ENCODE measurements at places on chromosomes 2 and 18.
A peak's percentile ranks its signal among the peaks of the same experiment; 100 is the strongest.

- DNase-seq = no peak
These were observed 42.9 kb upstream of the SLC35F5 start for GRCh38 chr2:113799375-113799774.

DNA sequence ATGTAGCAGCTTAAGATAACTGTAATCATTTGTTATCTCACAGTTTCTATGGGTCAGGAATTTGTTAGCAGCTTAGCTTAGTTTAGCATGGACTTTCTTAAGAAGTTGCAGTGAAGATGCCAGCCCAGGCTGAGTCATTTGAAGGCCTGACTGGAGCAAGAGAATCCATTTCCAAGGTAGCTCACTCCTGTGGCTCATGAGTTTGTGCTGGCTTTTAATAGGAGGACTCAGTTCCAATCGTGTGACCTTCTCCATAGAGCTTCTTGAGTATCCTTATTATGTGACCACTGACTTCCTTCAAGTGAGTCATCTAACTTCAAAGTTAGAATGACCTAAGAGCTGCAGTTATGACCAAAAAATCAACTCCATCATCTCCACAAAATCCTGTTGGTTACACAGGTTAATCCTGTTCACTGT is 1.4 kb downstream of the GPATCH11 start:
- no peak for DNase-seq

GRCh38 chr2:159290289-159290907 is 3.9 kb upstream of the WDSUB1 start:
- DNase-seq = no peak

DNA sequence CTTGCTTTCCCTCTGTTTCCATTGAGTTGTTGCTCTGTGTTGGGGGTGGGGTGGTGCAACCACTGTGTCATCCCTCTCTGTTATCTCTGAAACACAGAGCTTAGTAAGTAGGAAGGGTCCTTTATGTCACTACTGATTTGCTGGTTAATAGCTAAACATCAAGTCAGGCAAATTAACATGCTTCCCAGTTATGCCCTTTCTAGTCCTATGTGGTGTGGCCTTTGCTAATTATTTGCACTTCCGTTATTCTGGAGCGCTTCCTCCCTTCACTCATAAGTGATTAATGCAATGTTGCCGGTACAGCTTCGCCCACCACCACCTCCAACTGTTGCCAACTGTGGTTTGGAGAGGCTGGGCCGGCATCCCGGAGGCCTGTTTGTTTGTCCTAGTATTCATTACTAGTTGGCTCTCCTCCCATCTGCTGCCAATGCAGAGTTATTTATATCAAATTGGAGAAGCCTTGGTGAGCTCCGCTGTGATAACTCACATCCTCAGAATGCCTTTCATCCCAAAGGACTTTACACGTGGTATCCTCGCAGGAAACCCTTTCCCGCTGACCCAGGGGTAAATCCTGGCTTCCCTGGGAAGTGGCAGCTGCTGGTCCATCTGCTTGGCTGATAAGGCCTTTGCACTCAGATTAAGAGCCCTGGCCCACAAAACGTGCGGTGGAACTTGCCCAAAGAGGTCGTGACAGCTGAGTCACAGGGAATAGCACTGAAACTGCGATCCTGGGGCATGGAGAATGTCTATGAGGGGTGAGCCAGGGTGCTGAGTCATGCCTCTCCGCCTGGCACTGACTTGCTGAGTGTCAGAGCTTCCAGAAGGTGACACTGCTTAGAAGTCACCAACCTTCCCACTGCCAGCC is 72.0 kb upstream of the ZCCHC2 start:
- no peak for DNase-seq

GRCh38 chr2:240362216-240362755 is 73.2 kb upstream of the GPC1 start:
- DNase-seq = no peak

DNA sequence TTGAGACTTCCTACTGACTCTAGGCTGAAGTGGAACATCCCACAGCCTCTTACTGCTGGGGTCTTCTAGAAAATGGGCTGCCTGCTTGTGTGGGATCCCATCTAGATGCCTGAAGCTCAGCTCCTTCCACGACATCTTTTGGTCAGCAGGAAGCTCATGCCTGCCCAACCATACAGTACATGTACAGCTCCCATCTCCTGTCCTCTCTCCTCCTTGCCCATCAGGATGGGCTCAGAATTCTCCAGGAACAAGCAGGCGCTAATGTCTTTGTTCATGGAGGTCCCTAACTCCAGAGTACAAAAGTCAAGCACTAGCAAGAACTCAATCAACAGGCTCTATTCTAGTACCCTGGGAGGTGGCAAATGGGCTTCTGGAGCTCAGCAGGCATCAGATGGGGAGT is 31.7 kb upstream of the GPR17 start:
- DNase-seq = no peak

DNA sequence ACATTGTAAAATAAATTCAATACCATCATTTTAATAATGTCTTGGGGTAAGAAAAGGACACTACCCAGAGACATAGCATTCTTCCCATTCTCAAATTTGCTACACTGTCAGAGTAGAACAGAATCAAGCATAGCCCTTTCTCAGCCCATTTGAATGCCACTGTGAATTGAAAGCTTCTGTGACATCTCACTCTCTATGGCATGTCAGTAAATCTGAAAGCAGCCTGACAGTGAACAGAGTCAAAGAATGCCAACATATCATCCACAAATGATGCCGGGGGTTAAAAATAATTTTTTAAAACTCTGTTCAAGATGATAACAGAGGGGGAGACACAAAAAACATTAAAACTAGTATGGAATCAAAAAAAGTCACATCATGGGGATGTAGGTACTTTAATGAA is 17.6 kb downstream of the SUCLG1 start:
- DNase-seq = no peak

GRCh38 chr18:63207143-63207790 is 112.3 kb downstream of the BCL2 start:
- no peak for DNase-seq

GRCh38 chr2:172204762-172205161 is 102.1 kb upstream of the DLX2 start:
- DNase-seq = no peak

DNA sequence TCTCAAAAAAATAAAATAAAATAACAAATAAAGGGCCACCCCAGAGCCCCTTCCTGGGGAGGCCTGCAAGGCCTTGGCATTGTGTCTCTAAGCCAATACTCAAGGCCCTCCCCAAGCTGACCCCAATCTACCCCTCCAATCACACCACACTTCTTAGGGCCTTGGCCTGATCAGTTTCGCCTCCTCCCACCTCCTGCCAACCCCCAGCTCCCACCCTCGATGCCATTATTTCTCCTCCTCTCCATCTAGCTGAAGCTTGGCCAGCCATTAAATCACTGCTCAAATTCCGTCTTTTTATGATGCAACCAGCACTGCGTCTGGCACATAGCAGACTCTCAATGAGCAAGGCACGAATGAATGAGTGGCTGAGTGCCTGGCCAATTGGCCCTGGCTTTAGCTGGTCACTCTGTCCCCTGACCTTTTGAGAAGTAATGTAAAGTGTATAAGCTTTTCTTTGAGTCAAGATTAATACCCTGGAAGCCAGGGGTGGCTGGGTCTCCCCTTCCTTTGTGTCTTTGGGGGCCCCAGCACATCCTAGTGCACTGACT is 55.9 kb downstream of the SMAD7 start:
- no peak for DNase-seq

GRCh38 chr2:167271932-167272331 is 383.7 kb downstream of the XIRP2 start:
- DNase-seq = no peak

DNA sequence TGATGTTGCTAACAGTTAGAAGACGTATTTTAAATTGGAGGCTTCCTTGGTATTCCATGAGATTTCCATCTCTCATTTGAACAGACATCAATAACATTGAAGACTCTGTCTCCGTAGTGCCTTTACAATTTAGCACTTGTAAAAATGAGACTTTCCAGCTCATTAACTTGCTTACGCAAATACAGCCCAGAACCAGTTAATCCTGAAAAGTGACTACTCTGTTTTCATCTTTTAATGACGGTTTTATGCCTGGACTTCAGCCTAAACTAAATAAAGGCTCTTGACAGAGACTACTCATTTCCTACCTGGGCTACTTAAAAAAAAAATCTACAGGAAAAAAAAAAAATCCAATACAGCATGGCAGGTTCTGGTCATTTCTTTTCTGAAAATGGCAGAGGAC is 148.6 kb downstream of the LRATD1 start:
- no peak for DNase-seq

DNA sequence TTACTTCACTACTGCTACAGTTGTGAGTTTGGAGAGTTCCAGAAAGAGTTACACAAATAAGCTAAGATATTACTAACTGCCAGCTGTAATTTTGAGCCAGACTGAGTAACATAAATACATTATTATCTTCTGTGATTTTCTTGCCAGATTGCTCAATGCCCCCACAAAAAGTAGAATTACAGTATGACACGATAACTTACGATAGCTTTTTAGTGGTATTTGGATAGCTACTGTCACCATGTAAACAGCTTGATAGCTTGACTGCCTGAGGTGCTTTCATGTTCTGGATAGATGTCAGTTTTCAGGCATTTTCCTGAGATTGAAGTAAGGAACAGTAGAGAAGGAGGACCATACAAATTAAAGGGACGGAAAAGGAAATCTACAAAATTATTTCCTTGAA is 533.3 kb downstream of the SOCS6 start:
- DNase-seq = no peak

DNA sequence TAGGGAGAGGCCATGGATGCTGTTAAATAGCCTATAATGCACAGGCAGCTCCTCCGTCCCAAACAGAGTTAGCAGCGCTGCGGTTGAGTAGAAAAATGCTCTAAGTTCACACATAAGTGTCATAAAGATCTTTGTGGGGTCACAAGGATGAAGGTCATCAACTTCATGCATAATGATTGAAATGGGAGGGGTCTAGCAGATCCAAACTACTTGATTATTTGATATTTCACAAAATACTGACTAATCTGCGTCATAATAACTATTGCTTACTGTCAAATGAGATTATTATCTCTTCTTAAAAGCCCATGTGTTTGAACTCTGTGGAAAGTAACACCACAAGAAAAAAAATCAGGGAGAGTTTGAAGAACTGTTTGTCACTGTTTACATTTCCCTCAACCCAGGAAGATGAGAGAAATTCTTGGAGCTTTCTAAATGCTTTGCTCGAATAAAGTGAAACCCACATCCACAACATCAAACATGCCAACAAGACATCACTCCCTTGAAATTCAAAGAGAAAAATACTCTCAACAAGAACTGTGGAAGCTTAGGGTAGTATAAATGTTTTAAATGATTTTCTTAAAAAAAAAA is 50.5 kb upstream of the CREB1 start:
- DNase-seq = no peak

- DNase-seq = no peak
These were observed 1795.7 kb upstream of the PIK3C3 start for GRCh38 chr18:40159141-40160017.

- DNase-seq = no peak
These were observed 122.1 kb upstream of the STPG4 start for GRCh38 chr2:47277187-47277586.

DNA sequence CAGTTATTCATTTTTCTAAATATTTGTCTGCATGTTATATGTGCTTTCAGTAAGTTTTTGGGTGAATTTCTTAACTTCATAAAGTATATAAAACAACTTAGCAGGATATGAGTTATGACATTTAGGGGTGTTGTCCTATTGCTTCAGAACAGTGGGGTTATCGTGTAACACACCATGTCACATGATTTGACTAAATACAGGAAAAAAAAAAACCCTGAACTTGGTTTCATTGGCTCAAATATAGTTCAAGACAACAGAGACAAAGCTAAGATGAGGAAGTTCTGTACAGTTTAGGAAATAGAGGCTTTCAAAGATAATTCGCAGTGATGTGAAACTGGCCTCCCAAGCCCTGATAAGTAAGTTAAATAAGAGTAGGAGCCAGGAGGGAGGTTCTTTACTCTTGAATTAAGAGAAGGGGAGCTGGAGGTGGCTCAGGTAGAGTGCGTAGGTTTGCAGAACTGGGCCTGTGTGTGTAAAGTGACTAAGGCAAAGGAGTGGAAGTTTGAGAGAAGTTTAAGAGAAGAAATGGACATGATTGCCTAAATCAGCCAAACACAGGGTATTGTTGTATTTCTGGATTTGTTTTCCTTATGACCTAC is 53.9 kb downstream of the LIMS1 start:
- DNase-seq = no peak

- DNase-seq = peak; percentile 30
These were observed 48.8 kb upstream of the LPIN2 start for GRCh38 chr18:3061581-3062312.

- no peak for DNase-seq
These were observed 62.1 kb upstream of the ZNF516 start for GRCh38 chr18:76557026-76557575.

DNA sequence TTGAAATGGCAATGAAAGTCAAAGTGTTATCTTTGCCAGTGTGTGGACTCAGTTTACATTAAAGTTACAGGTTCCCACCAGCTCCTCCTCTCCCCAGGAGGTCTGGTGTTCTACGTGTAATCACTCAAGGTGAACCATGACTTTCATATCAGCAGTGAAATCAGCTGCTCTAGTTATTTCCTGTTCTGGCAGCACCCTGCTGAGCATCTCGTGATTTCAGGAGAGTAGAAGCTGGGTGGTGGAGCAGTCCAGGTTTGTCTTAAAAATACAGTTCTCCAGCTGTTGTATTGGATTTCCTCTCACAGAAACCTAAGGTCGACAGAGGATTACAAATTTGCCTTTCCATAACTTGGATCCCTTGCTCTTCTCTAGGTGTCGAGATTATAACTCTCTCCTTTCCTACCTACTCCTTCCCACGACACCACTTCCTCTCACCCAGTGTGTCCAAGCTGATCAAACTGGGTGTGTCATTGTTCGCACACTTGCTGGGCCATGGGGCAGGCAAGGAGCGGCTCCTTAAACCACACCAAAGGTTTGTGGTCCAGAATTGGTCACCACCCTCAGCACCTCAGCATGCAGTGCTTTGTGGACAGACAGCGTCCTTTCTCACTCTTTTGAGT is 13.0 kb upstream of the ARHGAP25 start:
- no peak for DNase-seq

- DNase-seq = no peak
These were observed 81.3 kb downstream of the STRADB start for GRCh38 chr2:201532686-201533304.

- DNase-seq = no peak
These were observed 36.0 kb downstream of the FARP2 start for GRCh38 chr2:241391892-241392665.

GRCh38 chr2:56537756-56538155 is 354.0 kb downstream of the CCDC85A start:
- DNase-seq = no peak

GRCh38 chr2:238330391-238330790 is 10.1 kb downstream of the TRAF3IP1 start:
- no peak for DNase-seq

GRCh38 chr2:159298967-159299366 is 12.5 kb upstream of the WDSUB1 start:
- DNase-seq = no peak

- no peak for DNase-seq
These were observed 427.1 kb downstream of the RND3 start for GRCh38 chr2:150060341-150060740.

- DNase-seq = no peak
These were observed 137.0 kb upstream of the FANCL start for GRCh38 chr2:58378152-58378551.

DNA sequence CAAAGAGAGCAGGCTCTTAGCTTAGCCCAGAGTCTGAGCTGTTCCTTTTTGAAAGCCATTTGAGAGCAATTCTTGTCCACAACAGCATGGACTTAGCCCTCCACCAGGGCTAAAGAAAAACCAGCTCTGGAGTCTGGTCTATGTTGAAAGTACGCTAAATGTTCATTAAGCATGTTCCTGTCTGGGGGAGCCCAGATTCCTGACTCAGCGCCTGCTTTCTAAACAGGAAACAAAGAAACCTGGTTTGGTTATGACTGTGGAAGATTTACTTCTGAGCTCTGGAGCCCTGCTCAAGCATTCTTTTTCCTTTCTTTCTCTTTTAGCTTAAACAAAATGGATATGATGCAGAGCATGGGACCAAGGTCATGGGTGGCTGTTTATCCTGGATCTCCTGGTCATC is 279.8 kb downstream of the RBM43 start:
- no peak for DNase-seq
